Stimulated activated CD4-positive, alpha-beta T cell treated with anti-CD3 and anti-CD28 coated beads, Interleukin-15, amount 100 ng/mL, for 48 hours (primary cell): ENCODE measurements at places on chromosomes 6 and 20.

- no peak for DNase-seq
These were observed 37.3 kb downstream of the RREB1 start for GRCh38 chr6:7144872-7145584.

DNA sequence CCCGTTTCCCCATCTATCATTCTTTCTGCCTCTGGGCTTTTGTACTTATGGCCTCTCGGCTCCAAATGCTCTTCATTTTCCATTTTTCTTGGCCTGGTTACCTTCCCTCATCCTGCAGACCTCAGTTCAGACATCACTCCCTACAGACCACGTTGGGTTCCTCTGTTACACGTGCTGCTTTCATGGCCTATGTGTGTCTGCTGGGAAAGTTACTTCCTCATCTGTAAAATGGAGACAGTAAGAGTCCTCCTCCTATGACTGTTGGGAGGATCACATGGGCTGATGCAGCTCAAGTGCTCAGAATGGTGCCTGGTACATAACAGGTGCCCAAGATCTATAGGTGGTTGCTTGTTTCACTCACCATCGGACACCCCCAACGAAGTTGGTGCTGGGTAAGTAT is 13.5 kb downstream of the KCNK17 start:
- DNase-seq, result no peak

DNA sequence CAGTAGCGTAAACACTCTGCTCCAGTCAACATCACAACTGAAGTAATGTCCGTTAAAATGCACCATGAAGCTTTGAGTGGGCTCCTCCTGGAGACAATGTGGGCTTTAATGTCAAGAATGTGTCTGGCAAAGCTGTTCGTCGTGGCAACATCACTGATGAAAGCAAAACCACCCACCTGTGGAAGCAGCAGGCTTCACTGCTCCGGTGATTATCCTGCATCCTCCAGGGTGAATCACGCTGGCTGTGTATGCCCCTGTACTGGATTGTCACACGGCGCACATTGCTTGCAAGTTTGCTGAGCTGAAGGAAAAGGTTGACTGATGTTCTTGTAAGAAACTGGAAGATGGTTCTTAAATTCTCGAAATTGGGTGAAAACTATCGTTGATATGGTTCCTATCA is 128.5 kb downstream of the MOXD1 start:
- no peak for DNase-seq

- no peak for DNase-seq
These were observed 549.0 kb downstream of the CDH26 start for GRCh38 chr20:60507087-60507694.
